ENCODE measurements at places on chromosomes 3 and 15.

DNA sequence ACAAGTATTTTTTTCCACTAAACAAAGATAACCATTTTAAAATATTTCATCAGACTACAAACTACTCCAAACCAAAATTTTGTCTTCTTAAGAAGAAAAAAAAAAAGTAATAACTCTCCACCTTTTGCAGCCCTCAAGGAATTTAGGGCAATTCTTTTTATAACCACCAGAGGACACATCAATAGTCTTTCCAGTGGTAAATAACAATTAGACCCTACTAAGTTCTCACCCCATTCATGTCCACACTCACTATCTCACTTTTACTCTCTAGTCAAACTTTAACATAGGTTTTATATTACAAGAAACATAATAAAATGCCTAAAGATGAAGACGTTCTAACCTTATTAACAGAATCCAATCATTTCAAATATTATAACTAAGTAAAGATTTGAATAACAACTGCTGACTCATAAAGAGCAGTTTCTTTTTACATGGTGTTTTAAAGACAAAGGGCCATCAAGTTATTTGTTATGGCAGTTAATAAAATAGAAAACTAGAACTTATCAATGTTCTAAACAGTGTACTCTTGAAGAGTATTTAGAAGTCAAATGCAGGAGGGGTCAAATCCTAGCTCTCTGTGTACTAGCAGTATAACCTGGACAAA lies 33.0 kb downstream of the CCDC39 start:
- DNase-seq: no peak

DNA sequence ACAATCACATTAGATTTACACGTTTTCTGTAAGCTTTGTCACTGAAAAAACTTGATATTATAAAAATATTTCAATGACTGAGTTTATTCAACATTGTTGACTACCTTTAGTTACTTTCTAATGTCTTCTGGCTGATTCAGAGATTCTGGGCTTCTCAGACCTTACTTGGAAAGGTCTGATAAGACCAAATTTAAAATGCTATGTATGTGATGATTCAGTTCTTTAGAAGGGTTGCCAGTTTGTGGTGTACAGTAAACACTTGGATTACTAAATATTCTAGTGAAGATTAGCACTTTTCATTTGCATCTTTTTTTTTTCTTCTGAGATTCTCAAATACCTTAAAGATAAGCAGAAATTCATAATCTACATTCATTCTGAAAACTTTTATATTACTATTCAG lies 49.8 kb downstream of the SGO1 start:
- DNase-seq: no peak

- DNase-seq: no peak
Observed at GRCh38 chr3:14169871-14170270, 8.5 kb downstream of the XPC start.

- no peak for DNase-seq
Observed at GRCh38 chr3:45786801-45787495, 9.4 kb downstream of the SLC6A20 start.

GRCh38 chr3:58135712-58136543 lies 74.8 kb downstream of the DNASE1L3 start:
- no peak for DNase-seq

- no peak for DNase-seq
Observed at GRCh38 chr15:65896236-65896635, 26.9 kb downstream of the RAB11A start.

DNA sequence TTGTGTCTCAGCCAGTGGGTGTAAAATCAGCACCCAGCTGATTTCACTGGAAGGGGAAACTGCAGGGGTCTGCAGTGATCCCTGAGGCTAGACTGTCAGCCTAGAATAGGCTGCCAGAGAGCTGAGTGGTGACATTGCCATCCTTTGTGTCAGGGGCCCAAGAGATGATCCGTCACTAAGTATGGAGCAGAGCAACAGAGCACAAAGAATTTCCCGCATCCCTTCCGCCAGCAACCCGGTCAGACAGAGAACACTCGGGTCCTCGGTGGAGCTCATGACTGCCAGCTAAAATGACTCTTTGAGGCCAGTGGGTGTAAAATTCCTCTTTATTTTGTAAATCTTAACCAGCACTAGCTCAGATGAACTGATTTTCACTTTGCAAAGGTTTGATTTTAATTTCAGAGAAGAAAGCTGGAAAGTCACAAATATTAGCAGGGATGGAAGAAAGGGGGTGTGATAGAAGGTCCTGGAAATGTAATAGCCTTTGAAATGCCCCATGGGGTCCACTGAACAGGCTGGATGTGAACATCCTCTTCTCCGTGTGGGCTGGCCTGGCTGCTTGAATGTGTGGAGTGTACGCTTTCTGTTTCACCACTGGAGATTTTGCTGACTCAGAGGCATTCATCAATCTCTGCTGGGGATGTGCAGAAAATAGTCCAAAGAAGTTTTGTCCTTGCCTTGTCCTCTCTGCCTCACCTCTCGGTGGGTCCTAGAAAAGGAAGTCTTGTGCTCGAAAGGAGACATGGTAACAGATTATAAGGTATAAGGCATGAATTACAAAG lies 138.8 kb downstream of the SV2B start:
- DNase-seq: peak; percentile 18

DNA sequence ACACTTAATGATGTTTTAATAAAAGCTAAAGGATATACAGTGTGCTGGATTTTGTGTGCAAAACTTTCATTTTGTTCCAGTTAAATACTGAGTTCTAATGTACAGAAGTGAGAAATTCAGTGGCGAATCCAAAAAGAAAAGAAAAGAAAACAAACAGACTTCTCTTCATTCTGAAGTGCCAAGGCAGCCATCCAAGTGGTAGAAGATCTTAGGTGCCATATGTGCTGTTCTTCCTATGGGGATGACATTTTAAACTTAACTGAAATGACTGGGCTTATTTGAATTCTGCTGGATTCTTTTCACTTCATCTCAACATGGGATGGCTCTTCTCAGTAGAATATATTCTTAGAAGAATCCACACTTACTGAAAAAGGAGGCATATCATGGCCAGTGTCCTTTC lies 416.5 kb downstream of the ROBO2 start:
- DNase-seq: no peak

DNA sequence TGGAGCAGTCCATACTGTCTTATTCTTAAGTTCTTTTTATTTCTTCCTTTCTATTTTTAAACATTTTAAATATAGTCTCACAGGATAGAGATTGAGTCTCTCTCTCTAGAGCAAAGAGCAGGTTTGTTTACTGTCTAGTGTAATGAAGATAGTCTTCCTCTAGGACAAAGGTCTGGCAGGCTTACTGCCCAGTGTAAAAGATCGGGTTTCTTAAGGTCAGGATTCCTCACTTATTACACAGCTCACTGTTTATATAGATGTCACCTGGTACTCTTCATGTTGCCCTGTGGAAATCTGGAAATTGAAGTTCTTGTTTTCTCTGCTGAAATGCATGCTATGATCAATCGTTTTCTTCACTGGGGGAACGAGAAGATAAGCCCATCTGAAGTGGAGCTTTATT lies 76.0 kb downstream of the ZBBX start:
- DNase-seq: no peak

DNA sequence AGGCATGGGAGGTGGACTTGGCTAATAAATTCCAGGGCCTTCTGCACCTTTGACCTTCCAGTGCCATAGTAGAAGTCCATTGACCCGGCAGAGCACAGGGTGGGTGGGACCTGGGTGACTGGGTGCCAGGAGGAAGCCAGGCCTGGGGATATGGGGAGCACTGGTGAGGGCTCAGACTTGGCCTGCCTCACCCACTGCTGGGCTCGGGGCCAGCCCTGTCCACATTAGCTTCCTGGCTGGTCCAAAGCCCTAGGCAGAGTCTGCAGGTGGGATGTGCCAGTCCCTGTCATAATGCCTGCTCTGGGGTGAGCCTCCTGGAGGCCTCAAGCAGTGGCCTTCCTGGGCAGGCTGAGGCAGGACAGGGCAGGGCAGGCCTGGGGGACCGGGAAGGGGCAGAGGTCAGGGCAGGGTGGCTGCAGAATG lies 38.1 kb upstream of the CHRNB4 start:
- DNase-seq: no peak
